ENCODE measurements at places on chromosomes 6 and 20.
A peak's percentile ranks its signal among the peaks of the same experiment; 100 is the strongest.

- peak; percentile 45 for DNase-seq
Observed at GRCh38 chr6:36682328-36683144, 4.0 kb downstream of the CDKN1A start.

GRCh38 chr6:27478141-27478705 is 5.3 kb upstream of the ZNF184 start:
- DNase-seq = no peak

DNA sequence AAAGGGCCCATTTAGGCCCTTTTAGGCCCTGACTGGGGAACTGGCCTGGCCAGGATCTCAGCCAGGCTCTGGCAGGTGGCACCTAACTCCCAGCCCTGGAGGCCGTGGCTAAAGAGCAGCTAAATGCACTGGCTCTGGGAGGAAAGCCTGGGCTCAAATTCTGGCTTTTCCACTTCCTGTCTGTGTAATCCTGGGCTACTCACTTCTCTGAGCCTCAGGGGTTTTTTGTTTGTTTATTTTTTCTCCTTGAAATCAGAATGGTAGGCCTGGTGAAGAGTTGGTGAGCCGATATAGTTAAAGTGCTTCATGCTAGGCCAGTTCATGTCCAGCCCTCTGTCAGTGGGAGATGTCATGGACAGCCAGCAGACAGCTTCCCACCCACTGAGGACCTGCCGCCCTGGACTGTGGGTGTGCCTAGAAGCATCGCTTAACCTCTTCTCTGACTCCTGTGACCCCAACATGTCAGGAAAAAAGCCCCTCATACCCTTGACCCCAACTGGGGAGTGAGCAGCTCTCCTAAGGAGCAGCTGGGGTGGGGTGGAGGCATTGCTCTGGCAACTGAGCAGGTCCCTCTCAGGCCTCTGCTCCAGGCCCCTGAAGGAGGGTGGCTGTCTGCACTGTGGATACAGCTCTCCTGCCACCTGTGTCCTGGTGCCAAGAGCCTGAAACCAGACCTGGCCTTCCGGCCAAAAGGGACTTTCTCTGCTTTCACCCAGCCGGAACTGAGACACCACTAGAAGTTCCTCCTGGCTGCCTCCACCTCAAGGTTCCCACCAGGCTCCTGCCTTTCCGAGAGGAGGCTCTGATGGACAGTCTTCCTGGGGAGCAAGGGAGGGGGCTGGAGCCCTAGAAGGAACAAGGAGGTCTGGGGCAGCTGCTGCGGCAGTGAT is 57.2 kb upstream of the MYL9 start:
- DNase-seq = no peak

GRCh38 chr6:47722194-47722593 is 23.8 kb downstream of the ADGRF4 start:
- DNase-seq = no peak

GRCh38 chr6:15106958-15107643 is 138.8 kb upstream of the JARID2 start:
- DNase-seq = no peak

DNA sequence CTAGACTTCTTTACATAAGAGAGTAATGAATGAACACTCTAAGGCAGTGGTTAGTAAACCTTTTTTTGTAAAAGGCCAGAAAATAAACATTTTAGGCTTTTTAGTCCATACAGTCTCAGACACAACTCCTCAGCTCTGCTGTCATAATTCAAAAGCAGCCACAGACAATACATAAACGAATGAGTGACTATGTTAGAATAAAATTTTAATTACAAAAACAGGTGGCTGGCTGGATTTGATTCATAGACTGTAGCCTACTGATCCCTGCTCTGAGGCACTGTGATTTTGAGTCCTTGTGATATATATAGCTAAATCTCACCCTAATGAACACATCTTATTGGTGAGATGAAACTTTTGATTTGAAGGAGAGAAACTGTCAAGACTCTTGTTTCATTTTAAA is 155.1 kb downstream of the AIG1 start:
- no peak for DNase-seq

DNA sequence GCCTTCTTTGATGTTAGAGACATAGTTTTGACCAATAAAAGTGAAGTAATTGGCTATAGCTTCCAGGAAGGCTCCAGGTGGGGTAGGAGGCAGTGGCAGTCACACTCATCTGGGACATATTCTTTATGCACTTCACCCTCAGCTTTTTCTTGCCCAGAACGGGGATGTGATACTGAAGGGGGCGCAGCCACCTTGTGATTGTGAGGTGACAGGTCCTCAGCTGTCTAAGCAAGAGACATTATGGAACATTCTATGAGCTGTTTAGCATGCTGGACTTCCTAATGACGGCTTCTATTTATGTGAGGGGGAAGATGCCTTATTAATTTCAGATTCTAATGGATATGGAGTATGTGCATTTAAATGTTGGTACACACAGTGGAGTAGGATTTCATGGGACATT is 151.3 kb upstream of the ZFP64 start:
- DNase-seq = no peak

DNA sequence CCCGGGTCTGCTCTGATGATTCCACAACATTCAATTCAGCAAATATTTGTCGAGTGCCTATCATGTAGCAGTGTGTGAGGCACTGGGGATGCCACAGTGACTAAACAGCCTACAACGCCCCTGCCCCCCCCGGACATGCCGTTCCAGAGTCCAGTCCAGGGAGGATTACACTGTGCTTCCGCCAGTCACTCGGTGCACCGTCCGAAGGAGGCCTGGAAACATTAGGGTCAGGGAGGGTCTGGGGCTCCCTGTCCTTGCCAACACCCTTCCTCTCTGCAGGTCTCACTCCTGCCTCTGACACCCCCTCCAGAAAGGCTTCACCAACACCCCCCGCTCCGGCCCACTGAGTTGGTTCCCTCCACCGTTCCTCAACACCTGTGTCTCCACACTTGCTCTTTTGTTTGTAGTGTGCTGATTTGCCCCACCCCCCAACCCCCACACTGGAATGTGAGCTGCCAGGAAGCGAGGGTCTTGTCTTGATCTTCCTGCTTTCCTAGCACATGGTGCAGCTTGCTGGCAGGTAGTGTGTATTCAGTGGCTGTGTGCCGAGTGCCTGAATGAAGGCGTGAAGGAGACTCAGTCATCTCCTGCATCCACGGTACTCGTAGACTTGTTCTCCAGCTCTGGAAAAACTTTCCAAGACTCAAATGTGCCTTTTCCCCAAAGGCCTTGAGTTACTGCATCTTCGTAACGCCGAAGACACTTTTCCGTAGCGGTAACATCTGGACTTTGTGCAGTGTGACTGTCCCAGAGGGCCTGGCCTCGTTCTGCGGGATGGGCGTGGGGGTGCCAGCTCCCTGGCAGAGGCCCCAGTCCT is 150.4 kb downstream of the ZDHHC14 start:
- DNase-seq = no peak

GRCh38 chr6:44489910-44490604 is 102.6 kb downstream of the CDC5L start:
- no peak for DNase-seq

DNA sequence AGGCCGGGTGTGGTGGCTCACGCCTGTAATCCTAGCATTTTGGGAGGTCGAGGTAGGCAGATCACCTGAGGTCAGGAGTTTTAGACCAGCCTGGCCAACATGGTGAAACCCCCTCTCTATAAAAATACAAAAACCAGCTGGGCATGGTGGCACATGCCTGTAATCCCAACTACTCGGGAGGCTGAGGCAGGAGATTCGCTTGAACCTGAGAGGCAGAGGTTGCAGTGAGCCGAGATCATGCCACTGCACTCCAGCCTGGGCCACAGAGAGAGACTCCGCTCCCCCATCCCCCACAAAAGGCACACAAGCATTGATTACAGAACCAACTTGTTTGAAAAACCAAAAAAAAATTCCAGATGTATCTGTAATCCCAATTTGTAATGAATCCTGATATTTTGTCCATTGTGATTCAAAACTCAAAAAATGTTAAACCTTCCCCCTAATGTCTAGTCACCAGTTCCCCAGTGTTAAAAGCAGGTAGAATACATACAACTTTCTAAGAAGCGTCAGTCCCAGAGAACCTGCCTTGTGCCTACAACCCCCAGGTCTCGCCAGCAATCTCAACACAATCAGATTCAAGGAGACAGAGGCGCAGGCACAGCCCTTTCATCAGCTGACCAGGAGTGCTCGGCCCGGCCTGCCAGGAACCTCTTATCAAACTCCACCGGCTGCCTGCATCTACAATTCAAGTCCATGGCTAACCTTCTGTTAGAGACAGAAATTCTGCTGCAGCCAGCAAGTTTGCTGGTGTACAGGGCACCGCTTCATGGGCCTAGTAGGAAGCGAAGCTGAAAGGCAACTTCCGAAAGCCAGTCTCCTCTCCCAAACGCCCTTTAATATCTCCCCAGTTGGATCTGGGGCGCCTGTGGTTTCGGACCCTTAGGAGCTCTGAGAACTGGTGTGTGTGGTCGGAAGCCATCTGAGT is 2.1 kb downstream of the EZR start:
- no peak for DNase-seq

DNA sequence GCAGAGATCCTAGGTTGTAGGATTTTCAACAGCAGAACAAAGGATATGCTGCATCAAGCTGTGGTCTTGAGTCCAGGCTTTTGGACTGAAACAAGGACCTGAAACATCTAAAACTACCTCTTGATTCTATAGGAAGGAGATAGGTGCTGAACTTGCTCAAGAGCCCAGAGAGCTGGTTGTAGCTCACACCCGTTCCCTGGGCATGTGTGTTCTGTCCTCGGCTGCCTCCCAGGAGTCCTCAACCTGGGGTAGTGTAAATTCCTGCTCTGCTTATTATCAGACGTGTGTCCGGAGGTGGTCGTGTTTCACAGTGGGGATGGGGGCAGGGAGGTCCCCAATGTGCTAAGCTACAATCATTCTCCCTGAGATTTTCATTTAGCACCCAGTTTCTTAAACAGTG is 4.8 kb downstream of the NOP56 start:
- DNase-seq = no peak

DNA sequence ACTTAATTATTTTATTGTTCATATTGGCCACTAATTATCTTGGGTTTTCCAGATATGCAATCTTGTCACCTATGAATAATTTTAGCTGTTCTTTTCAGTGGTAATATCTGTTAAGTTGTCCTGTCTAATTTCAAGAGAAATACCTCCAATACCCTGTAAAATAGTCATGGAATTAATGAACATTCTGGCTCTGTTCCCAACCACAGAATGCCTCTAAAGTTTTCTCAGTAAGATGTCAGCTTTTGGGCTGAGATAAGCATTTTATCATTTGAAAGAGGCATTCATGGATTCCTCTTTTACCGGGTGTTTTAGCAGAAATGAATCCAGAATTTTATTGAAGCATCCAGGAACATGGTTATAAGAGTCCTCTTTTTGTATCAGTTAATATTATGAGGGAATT is 109.3 kb downstream of the WDR27 start:
- no peak for DNase-seq

GRCh38 chr20:43862438-43862837 is 52.2 kb upstream of the TOX2 start:
- no peak for DNase-seq

DNA sequence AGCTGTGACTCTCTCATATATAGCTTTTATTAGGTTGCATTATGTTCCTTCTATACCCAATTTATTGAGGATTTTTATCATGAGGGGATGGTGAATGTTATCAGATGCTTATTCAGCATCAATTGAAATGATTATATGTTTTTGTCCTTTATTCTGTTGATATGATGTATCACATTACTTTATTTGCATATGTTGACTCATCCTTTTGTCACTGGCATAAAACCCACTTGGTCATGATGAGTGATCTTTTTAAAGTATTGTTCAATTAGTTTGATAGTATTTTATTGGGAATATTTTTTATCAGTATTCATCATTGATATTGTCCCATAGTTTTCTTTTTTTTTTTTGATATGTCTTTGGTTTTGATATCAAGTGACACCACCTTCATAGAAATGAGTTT is 529.9 kb downstream of the MMUT start:
- no peak for DNase-seq

- DNase-seq = no peak
Observed at GRCh38 chr6:5084360-5084780, 771 bp upstream of the PPP1R3G start.

GRCh38 chr6:152423216-152424103 is 213.7 kb downstream of the SYNE1 start:
- no peak for DNase-seq

- no peak for DNase-seq
Observed at GRCh38 chr20:48581167-48581566, 246.6 kb downstream of the PREX1 start.

DNA sequence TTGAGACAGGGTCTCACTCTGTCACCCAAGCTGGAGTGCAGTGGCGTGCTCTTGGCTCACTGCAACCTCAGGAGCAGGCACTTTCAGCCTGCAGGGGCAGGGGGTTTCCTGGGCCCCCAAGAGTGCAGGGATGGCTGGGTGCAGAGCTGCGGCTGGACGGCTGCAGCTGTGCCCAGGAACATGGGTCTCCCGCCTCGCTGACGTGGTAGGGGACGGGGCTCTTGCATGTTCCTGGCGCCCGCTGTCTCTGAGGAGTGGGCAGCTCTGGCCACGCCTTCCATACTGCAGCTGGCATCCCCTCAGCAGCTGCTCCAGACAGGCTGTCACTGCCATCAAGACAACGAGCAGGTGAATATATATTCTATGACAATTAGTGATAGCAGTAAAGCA is 2.2 kb upstream of the DEK start:
- DNase-seq = no peak

DNA sequence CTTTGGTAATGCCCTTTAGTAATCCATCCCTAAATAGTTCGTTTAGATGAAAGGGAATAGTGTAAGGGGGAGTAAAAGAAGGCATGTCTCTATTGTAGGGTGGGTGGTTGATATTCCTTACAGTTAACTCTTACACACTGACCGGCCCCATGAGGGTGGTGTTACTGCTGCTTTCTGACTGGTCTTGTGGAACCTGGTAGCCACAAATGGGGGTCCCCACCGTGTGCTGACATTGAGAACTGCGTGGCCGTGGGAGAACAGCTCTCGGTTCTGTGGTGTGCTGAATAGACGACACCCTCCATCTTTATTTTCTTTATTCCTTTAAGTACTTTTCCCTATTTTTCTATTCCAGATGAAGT is 19.3 kb downstream of the MRAP2 start:
- DNase-seq = no peak

DNA sequence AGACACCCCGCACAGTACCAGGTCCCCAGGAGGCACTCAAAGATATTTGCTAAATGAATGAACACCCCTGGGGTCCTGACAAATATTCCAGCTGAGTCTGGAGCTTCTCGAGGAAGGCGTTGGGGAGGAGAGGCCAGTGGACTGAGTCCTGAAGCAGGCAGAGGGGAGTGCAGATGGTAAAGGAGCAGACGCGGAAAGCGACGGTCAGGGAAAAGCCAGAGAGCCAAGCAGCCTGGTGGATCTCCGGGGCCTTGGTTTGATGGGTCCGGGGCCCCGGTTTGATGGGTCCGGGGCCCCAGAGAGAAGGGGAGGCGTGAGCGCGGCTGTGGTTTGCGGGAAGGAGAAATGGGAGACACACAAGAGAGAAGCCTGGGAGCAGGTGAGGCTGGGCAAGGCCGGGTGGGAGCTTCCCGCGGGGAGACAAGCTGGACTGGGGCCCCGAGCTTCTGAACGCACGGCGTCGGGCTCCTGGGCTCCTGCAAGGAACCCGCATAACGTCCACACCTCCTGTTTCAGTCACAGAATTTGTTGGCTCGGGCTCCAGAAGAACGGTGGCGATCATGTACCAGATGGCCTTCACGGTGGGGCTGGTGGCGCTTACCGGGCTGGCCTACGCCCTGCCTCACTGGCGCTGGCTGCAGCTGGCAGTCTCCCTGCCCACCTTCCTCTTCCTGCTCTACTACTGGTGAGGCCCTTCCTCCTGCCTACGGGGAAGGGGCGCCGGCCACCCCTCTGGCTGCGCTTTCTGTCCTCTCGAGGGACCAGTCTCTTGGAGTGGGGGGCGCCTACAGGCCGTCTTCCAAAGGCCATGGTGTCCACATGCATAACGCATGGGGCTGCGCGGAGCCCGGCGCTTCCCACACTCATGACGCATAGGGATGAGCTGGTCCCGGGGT is 12.1 kb downstream of the SLC22A1 start:
- no peak for DNase-seq
